ENCODE measurements at places on chromosomes 4 and X. TPM values are rescaled to one million over a fixed set of nuclear protein-coding genes. Genes with fewer than 3 reads are reported as not detected.

The CHIC1 gene
- 12.2 TPM for total RNA-seq

The VCX3B gene
- total RNA-seq: not detected

The HS6ST2 gene
- total RNA-seq: 0.42 TPM

The REELD1 gene
- not detected for total RNA-seq

The SPANXB1 gene
- total RNA-seq: not detected

The CYSLTR1 gene
- not detected for total RNA-seq

The SPON2 gene
- total RNA-seq: 55.5 TPM

The TKTL1 gene
- total RNA-seq: not detected

The TRAPPC11 gene
- total RNA-seq: 70.9 TPM

The TTC29 gene
- not detected for total RNA-seq

Data from smooth muscle cell of the umbilical artery (primary cell).